ENCODE measurements at places on chromosomes 5 and 9.

DNA sequence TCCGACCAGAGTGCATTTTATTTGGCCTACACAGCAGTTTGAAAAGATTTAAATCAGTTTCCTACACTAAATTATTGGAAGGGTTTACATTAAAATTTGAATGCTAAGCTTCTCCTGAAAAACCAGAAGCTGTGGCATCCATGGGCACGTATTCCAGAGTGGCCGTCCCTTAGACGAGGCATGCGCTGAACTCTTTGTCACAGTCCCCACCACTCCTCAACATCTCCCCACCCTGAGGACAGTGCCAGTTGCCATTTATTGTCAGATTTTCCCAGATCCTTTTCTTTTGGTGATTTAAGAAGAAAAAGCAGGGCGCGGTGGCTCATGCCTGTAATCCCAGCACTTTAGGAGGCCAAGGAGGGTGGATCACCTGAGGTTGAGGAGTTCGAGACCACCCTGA, 39.9 kb upstream of the UNC5A start:
- DNase-seq = no peak

DNA sequence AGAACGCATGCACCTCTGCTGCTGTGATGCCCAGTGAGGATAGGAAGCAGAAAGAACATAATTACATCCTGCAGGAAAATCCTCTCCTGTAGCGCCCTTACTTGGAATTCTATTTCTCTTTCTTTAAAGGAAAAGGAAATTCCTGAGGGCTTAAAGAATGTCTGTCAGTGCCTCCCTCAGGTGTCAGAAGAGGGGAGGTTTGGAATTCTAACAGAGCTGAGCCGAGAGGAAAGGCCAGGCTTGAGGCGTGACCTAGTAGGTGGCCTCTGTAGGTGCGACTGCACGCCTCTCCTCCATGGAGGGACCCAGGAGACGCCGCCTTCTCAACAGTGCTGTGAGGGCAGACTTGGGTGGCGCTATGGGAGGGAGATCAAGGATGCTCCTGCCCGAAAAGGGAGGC, 55.9 kb upstream of the ERCC6L2 start:
- no peak for DNase-seq

DNA sequence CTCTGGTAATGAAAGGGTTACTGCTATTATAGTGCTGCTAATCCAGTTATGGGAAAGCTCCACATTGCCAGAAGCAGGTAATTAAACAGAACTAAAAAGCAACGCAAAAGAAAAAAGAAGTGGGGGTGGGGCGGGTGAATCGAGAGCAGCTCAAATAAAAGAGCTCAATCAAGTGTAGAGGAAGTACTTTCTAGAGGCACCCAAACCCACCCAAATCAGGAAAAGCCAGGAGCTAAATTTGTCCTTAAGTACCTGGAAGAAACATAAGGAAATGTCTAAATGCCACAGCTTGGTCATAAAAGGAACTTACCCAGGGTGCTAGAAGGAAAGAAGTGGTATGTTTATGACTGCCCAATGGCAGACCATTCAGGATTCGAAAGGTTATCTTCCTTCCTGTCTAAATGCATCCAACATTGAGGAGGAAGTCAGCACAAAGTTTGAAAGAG, 2.4 kb upstream of the RNF145 start:
- DNase-seq = no peak

- DNase-seq = no peak
Observed at GRCh38 chr9:79701651-79702050, 129.9 kb downstream of the TLE4 start.

GRCh38 chr5:17156463-17156862, 61.0 kb upstream of the BASP1 start:
- DNase-seq = no peak

GRCh38 chr9:99253134-99253533, 31.1 kb downstream of the SEC61B start:
- no peak for DNase-seq

DNA sequence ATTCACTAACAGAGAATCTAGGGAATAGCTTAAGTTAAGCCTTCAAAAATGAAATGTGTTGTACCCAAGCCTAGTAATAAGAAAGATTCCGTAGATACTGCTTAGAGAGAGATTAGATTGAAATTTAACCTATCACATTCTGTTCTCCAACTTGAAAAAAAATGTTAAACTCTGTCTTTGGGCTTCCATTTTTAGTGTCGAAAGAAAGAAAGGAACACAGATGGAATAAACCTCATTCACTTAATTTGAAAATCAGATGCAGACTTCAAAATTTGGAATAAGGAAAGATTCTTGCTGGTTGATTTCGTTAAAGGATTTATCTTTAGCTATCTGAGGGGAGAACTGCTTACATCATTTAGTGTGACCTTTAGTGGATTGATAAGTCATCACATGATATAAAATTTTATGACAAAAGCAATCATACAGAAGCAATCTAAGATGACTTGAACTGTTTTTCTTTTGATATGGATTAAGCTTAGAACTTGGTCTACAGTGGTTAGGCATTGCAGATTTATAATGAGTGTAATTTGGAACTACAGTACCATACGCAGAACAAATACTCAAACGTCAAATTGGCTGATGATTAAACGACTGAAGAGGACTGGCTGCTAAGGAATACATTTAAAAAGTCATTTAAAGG, 128.5 kb downstream of the GLIS3 start:
- DNase-seq = no peak

GRCh38 chr5:108655750-108656450, 91.8 kb upstream of the FER start:
- no peak for DNase-seq

DNA sequence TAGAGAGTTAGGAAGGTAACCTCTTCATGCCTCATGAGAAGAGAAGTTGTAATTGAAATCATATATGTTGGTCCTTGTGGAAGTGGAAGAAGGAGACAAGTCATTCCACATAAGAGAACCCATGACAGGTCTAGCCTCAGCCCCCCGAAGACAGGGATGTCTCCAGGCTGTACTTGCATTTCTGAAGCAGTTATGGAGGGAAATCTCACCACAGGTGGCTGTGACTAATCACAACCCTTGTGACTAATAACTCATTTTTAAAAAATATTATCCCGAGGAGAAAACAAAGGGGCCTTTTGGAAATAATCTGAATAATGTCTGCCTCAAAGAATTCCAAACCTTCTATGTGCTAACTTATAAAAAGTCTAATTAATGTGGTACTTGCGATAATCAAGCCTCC, 262.1 kb upstream of the RPS23 start:
- DNase-seq = no peak

DNA sequence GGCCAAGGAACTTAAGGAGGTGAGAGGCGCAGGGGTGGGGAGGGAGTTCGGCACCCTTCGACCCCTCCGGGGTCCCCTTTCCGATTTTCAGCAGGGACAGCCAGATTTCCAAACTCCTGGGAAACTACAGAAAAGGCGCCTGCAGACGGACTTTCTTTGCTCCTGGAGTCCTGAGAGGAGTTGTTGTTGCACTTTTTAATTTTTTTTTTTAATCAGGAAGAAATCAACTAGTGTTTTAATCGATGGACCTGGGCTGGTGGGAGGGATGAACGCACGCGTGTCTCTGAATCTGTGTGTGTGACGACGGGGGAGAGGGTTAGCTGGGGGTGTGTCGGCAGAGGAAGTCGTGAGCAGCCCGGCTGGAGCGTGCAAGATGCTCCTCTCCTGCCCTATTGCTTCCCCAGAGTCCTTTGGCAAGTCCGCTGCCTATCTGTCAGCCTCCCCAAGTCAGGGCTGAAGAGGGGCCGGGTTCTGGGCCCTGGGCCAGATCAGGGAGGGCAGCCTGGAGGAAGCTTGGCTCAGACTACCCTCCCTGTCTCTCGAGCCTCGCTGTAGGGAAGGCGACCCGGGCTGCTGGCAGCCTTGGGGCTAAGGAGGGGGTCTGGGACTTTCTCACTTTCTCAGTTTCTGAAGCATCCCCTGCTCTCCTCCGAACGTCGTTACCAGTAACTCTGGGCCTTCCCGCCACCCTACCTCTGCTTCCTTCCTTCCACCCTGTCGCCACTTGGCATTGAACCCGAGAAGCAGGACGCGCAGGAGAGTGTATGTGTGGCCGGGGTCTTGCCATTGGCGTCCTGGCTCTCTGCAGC, 731 bp downstream of the PRR16 start:
- peak; percentile 15 for DNase-seq

DNA sequence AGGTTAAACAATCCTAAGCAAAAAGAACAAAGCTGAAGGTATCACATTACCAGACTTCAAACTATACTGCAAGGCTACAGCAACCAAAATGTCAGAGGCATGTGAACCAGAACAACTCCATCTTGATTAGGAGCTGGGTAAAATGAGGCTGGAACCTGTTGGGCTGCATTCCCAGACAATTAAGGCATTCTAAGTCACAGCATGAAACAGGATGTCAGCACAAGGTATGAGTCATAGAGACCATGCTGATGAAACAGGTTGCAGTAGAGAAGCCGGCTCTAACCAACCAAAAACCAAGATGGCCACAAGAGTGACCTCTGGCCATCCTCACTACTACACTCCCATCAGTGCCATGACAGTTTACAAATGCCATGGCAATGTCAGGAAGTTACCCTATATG, 252.0 kb downstream of the RASEF start:
- no peak for DNase-seq

DNA sequence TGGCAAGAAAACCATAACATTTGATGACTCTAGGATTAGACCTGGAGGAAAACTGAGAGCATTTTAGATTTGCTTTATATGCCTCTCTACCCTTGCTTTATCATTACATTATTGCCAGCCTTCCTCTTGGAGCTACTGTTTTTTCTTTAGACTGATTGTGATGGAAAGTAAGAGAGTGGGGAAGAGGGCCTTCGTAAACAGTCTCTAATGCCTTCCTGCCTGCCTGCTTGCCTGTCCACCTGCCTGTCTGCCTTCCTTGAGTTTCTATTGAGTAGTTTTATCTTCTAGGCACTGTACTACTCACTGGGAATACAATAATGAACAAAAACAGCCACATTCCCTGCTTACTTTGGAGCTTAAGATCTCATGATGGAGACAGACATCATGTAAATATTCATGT, 189.3 kb downstream of the TRPM3 start:
- no peak for DNase-seq

- DNase-seq = no peak
Observed at GRCh38 chr9:4837261-4838188, 44.8 kb downstream of the RCL1 start.

GRCh38 chr9:25427290-25427689, 251.0 kb downstream of the TUSC1 start:
- no peak for DNase-seq

- no peak for DNase-seq
Observed at GRCh38 chr9:134403682-134404301, 77.5 kb downstream of the RXRA start.

- no peak for DNase-seq
Observed at GRCh38 chr5:139696894-139697658, 48.9 kb downstream of the CXXC5 start.

DNA sequence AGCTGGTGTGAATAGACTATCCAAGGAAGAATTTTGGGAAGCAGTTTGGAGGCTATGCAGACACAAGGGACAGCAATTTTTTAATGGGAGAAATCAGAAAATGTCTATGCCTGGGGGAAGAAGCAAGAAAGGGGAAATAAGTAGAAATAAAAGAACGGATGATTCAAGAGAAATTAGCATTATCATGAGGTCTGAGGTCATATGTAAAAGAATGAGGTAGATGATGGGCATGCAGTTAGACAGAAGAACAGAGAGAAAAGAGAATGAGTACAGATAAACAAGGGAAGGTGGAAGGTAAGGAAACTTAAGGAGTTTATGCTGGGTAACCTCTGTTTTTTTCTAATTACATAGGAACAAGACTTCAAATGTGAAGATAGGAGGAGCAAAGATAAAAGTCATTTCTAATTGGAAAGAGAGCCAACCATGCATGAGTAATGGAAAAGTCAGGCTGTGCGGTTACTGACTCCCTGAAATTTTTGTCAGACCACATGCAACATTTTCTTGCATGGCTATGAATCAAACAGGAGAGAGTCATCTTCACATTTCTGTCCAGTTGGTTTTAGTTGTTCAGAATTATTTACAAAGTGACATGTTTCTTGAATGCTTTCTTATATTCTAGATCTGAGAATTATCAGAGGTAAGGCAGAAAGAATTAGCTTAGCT, 101.0 kb upstream of the PIK3R1 start:
- DNase-seq = no peak

DNA sequence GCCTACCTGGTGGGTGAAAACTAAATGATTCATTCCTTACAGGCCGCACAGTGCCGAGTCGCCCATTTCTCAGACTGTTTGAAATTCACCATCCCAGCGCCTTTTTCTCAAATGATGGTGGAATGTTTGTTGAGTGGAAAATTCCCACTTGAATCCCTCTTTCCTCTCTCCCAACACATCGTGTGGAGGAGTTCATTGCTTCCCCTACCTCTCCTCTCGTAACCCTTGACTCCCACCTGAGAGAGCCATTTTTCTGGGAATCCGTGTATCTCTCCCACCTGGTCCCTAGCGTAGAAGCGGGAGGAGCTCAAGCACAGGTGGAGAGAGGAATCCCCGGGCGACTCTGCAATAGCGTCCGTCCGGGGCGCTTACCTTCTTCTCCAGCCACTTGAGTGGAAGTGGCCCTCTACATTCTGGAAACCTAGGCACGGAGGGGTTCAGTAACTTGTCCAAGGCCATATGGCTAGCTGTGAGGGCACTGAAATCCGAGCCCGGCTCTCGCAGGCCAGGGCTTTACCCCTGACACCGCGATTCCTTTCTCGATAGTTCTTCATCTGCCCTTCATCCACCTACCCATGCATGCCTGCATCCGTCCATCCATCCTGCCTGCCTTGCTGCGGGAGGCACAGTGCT, 683 bp downstream of the OSMR start:
- no peak for DNase-seq

DNA sequence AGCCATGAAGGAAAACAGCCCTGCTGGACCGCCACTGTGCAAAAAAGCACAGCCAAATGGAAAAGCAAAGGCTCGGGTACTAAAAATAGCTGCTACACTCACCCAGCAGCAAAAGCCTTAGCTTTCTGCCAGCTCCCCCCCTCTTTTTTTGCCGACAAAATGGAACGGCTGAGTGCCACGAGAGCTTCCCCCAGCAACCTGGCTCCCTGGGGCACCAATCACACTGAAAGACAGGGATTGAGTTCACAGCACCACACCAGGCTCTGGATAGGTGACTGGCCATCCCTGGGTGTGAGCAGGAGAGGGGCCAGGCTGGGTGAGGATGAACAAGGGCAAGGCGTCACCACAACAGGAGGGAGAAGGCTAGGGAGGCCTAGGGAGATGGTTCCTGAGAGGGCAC, 66.7 kb downstream of the SIL1 start:
- DNase-seq = no peak

DNA sequence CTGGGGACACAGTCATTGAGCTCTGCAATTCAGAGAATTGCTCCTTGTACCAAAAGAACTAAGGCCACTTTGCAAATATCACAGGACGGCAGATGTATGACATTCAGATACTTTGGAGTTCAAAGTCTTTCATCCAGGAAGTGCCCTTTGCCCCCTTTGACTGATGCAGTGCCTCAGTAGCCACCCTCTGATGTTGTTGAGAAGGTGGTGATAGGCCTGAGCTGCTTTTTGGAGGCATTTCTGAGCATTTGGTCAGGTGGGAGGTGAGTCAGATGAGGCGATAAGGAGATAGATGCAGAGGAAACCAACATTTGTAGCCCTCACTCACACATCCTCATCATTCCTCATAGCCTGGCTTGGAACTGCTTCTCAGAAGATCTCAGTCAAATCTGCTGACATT, 63.4 kb downstream of the ANGPTL2 start:
- DNase-seq = no peak

GRCh38 chr5:118863345-118863744, 125.0 kb downstream of the DTWD2 start:
- DNase-seq = no peak

All from 8988T (cell line).